ENCODE measurements at places on chromosomes 6 and 20.
A peak's percentile ranks its signal among the peaks of the same experiment; 100 is the strongest.

- DNase-seq, result no peak
These were observed 55.3 kb downstream of the CTCFL start for GRCh38 chr20:57469418-57470211.

- DNase-seq, result no peak
These were observed 139.4 kb upstream of the ID4 start for GRCh38 chr6:19697744-19698290.

GRCh38 chr6:63734923-63735322 lies 99.3 kb downstream of the PHF3 start:
- DNase-seq, result no peak

GRCh38 chr20:45008521-45009049 lies 42.3 kb downstream of the STK4 start:
- DNase-seq, result no peak

DNA sequence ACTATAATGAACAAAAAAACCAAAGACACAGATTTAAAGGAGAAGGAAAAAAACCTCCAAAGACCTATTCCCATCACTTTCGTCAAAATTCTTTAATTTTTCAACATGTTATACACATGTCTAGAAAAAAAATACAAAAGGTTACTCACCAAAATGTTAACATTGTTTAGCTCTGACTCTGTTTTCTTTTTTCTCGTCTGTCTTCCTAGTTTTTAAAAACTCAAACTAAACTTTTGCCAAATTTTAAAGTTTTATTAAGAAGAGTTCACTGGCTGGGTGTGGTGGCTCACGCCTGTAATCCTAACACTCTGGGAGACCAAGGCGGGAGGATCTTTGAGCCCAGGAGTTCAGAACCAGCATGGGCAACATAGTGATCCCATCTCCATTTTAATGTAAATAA lies 10.8 kb downstream of the MCUR1 start:
- DNase-seq, result no peak

GRCh38 chr6:111358454-111358853 lies 124.6 kb downstream of the REV3L start:
- DNase-seq, result no peak

DNA sequence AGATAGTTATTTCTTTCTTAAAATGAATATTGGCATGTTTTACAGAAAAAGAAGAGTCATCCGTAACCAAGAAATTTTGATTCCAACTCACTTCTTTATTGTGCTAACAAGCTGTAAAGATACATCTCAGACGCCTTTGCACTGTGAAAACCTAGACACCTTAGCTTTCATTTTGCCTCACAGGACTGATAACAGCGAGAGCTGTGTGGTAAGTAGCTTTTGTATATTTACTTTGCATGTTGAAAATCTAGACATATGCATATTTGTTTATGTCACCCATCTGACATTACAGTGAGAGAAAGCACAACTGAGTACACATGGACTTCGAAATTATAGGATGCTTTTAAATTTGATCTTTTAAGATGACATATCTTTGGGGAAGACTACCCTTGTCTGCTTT lies 64.7 kb downstream of the CCN2 start:
- no peak for DNase-seq

DNA sequence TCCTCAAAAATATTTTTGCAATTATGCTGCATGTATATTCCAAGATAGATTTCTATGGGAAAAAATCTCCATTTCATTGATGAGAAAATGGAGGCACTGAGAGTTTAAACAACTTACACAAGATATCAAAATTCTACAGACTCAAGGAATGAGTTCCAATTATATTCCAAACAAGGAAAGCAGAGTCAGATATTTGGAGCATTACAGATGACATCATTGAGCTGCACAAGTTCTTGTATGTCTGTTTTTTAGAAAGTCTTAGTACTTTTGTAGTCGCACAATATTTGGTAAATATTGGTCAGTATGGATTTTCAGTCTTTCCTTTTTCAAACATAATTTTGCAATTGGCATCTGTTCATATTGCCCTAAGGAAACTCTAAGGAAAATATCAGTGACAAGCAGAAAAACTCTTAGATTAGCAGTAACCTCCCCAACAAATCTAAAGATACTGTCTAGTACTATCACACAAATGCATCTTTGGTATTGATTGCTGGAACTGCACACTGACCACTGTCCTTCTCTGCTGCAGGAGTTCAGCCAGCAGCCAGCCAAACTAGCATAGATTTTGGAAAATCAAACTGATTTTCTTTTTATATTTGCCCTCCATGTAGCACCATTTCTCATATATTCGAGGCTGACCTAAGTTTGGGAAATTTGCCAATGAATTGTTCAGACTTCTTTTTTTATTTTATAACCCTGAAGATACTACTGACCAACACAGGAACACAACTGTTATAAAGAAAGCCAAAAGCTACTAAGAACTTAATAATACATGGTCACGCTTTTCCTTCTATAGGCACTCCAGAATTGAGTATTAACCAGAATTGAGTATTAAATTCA lies 51.7 kb upstream of the TBX18 start:
- DNase-seq, result no peak

DNA sequence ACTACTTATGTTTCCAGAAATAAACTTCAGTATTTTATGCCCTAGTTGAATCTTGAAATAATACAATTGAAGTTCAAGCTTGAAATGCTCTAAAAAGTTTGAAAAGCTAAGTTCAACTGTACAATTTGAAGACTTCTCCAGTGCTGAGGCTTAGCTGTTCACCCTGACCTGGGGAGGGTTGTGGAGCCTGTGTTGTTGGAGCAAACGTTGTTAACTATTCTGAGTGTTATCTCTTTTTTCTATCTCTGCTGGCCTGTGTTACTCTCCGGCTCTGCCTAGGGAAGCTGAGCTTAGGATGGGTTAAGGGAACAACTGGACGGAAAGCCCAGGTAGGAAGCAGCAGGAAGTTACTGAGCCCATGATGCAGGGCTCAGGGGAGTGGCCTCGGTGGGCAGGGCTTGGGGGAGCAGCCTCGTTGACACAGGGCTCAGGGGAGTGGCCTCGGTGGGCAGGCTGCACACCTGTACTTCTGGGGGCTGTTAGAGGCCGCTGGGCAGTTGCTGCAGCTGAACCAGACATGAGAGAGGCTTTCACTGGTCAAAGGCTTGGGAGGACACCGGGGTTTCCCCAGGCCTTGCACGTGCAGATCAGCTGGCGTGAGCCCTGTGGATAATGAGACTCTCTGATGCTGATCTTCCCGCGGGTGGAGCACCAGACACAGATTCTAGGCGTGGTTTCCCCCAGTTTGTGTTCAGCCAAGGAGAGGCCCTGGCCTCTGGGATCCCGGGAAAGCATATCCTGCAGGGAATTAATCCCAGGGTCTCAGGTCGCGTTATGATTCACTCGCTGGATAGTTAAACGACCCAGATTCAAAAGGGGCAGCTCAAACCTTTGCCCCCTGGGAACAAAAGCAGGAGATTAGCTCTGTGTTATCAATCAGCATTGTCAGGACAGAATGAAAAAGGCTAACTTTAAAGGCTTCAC lies 58.9 kb downstream of the ERMARD start:
- no peak for DNase-seq

DNA sequence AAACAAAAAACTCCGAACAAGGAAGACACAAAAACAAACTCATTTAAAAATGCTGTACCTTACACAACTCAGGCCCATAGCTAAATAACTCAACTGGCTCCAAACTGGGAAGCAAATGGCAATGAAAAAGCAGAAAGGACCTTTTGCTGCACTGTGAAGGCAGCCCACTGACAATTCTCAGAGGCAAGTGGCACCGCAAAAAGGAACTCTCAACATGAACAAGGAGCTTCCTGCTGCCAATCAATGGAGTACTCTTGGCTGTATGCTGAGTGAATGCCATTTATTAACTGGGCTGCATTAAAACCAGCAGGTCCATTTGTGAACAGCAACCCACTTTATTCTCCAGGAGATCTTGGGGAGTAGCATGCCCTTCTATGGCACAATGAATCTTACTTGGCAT lies 209.9 kb downstream of the PTPRK start:
- DNase-seq, result no peak

- DNase-seq, result no peak
These were observed 5.7 kb downstream of the SOD2 start for GRCh38 chr6:159687341-159687740.

DNA sequence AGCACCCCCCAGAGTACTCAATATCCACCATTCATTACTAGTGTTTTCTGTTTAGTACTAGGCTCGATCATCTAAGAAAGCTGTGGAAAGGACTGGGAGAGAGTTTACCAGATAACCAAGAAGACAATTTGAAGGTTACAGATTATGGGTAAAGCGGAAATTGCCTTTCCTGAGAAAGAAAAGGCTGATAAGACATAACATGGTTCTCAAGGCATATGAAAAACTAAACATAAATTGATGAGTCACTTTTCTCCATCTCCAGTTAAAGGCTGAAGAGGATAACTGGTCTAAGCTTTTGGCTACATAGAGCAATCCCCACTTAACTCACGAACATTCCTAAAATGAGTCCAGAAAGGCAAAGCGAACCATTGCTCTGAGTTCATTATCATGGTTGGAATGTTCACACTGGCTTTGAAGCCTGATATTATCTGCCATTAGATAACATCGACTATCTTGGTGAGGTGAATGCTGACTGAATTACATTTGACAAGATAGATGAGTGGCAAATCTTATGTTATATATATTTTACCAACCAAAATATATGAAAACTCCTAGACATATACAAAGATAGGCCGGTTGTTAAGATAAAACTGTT lies 65.8 kb downstream of the BTBD9 start:
- DNase-seq, result no peak

DNA sequence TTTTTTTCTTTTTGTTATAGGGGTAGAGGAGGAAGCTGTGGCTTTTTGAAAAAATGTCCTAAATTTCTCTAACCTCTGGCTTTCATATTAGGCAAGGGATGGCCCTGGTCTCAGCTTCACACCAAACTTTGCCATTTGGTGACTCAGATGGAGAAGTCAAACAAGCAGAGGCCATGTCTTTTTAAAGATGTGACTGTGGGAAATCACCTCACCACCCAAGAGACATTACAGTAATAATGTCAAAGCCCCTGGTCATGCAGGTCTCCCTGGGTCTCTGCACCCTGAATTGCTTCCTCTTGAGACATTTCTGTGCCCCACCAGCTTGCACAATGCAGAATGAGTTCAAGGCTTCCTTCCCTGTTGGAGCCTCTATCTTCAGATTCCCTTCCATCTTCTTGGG lies 39.5 kb upstream of the ADGRF5 start:
- DNase-seq, result no peak

- no peak for DNase-seq
These were observed 227.6 kb downstream of the BMP7 start for GRCh38 chr20:57038608-57039440.

DNA sequence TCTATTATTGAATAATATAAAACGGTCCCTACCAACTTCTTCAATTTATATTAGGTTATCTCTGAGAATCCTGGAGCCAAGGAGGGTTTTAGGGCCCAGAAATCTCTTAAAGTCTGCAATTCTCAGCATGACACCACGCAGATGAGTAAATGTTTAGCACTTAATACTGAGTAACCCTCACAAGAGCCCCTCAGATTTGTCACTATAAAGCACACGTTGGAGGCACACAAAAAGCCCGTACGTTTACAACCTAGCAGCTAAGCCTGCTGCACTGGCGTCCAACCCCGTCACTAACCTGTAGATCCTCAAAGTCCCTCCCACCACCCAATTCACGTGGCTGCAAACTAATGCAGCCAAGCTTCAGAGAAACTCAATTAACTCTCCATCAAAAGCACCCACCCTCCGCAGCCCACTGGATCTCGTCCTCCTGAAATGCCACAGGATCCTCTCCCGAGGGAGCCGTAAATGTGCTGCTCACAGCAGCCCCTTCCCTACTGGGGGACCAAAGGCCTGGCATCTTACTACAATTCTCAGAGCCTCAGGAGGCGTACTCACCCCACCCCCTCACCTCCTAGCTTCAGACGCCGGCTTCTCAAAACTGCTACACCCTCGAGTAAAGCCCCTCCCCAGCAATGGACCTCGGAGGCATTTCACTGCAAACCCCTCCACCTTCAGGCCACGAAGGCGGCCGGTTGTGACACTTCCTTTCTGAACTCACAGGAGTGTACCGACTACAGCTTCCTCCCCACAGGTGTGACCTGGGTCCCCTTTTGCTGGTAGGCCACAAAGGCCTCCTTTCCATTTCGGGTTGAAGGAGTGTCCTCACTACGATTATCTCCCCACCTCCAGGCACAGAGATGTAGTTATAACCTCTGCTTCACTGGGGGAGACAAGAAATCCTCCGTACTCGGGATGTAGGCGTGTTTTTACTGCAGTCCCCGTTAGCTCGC lies 909 bp downstream of the CPNE1 start:
- peak; percentile 20 for DNase-seq

GRCh38 chr6:91566467-91566866 lies 979.6 kb upstream of the MAP3K7 start:
- DNase-seq, result no peak

GRCh38 chr6:167393731-167394130 lies 68.8 kb downstream of the TTLL2 start:
- DNase-seq, result no peak

DNA sequence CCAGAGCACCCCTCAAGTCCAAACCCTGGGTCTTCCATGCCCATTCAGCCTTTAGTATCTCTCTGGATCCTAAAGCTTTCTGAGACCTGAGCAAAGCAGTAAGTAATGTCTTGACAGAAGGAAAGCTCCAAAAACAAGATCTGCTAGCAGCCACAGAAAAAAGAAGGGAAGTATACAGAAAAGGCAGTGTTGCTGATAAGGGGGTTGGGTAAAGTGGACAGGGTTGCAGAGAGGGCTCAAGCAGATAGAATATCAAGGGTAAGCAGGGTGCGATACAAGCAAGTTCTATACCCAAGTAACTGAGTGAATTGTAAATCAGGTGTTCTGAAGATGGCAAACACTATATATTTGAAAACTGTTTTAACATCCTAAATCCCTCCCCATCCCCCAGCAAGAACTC lies 113.4 kb upstream of the CARMIL1 start:
- DNase-seq, result no peak

GRCh38 chr20:33933469-33933909 lies 60.2 kb upstream of the RALY start:
- DNase-seq, result peak; percentile 4

DNA sequence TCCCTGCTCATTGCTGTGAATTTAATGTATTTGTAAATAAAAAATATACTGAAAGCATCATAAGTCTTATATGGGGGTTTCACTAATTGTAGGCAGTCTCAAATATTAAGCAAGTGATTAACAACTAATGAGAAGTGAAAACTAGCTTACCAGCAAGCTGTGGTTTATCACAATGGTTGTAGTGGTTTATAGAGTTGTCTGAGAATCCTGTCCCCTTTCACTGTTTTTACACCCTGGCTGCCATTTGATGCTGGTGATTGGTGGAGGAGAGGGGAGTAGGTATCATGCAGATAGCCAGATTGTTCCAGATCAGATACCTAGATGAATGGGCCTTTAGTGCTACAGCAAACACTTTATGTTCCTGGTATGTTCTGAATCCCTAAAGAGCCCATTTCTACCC lies 6.0 kb downstream of the MKKS start:
- no peak for DNase-seq

Data from stimulated activated CD8-positive, alpha-beta memory T cell treated with anti-CD3 and anti-CD28 coated beads, Interleukin-7, amount 100 ng/mL, for 1 hour (primary cell).